ENCODE measurements at places on chromosomes 1 and 21.

DNA sequence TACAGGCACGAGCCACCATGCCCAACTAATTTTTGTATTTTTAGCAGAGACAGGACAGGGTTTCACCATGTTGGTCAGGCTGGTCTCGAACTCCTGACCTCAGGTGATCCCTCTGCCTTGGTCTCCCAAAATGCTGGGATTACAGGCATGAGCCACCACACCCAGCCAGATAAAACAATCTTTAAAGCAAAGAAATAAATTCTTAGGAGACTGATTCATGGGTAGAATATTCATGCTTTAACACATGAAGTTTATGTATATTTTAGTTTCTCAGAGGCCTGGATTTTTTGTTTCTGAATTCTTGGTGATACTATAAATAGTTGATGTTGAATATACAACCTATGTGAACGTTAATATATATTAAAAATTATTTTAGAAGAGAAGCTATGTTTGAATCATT is 127.4 kb upstream of the KIAA1614 start:
- no peak for DNase-seq

DNA sequence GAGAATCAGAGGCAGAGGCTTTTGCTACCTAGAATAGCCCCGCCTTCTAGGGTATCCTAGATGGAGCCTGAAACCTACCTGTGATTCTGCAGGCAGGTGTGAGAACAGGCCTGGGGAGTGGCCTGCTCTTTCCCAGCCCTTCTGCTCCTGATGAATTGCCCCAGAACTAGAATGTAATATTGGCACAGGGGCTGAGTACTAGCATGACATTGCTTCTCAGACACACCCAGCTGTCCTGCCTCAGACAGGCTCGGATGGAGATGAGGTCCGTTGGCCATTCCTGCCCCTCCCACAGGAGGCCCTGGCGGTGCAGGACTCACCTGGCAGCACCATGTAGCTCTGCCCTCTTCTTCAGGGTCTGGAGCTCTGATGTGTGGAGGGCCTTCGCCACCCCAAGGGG is 237.6 kb downstream of the GRIK3 start:
- no peak for DNase-seq

DNA sequence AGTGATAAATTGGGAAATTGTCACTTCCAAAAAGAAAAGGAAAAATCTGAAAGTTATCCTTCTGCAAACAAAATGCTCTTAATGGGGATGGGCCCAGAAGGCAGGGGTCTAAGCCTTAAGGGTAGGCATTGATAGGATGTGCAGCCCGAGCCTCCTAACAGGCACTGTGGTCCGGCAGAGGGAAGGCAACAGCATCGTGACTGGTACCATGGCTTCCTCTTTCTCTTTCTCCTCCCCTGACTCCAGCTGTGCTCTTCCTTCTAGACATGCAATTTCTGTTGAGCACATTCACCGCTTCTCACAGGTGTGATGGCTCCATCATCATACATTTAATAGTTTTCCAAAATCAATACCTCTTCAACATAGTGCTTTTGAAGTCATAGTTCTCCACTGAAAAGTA is 91.5 kb downstream of the SELENOF start:
- DNase-seq: no peak

DNA sequence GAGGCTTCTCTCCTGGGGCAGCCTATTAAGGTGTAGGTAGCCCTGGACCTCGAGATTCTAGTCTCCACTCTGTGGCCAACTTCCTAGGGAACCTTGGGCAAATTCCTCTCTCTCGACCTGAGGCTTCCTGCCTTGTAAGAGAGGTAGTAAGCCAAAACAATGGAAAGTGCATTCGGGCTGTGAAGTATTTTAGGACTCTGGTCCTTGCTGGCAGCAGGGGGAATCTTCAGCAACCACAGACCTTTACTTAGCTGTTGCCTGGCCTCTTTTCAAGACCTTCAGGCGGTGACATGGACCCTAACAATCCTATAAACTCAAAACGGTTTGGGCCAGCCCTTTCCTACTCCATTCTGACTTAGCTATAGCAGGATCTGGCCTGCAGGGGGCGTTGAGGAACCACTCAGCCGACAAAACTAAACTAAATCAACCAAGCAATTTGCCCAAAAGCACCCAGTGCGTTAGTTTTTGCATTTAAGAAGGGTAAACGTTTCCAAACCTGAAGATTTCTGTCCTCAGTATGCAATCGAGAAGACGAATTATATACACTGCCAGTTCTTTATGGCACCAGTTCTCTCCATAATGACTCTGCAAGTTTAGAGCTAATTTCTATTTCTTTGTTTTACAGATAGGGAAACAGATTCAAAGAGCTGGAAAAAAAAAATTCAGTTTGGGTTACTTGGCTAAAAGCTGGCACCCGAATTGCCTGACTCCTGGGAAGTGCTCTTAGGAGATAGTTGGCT is 10.9 kb upstream of the SESN2 start:
- peak; percentile 71 for DNase-seq

DNA sequence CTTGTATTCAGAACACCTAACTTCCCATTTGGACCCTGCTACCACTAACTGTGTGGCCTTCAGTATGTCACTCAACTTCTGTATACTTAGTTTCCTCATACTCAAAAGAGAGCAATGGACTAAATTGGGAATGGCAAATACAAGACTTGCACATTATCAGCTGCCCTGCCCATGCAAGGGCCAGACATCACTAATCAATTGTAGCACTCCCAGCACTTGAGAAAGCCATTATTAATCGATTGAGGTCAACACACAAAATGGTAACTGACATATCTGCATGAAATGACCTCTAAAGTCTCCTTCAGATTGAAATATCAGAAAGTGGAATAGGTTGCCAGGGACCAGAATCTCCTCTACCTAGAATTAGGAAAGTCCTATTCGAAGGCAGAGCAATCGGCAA is 59.2 kb downstream of the MT1HL1 start:
- no peak for DNase-seq

GRCh38 chr1:247274605-247275256 is 18.9 kb downstream of the VN1R5 start:
- no peak for DNase-seq

DNA sequence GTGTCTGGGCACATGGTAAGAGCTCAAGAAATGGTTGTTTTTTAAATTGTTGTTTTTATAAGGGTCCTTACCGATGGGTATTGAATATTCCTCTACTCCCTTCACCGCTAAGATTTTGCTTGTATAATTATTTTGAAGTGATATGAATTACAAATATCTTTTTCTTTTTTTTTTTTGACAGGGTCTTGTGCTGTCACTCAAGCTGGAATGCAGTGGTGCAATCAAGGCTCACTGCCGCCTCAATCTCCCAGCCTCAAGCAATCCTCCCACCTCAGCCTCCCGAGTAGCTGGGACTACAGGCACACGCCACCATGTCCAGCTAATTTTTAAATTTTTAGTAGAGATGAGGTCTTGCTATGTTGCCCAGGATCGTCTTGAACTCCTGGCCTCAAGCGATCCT is 27.1 kb upstream of the RAB3GAP2 start:
- no peak for DNase-seq

DNA sequence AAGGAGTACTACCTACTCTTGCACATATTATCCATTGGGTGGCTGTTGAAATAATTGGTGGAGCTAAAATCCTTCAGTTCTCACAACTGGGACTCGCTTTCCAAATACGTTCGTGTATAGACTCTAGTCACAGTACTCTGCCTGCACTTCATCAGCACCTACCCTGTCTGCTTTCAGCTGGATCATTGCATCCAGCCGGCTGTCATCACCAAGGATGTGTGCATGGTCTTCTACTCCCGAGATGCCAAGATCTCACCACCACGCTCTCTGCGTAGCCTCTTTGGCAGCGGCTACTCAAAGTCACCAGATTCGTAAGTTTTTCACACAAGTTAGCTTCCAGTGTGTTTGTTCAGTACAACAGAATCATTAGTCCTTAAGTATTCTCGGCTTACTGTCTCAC is 37.3 kb upstream of the PGD start:
- no peak for DNase-seq

DNA sequence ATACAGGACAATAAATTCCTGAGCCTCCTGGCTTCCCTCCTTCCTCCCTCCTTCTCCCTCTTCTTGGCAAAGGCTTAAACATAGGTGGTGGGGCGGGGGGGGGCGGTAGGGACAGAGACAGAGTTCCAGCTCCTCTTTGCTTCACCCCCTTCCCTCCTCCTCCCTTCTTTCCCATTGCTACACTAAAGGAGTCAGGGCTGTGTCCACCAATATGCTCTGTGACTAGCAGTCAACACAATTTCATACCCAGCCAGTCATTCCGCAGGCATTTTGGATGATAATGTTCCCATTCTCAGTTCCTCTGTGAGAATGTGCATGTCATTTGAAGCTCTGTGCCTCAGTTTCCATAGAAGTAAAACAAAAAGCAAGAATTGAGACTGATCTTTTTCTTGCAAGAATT is 1.7 kb downstream of the LMOD1 start:
- no peak for DNase-seq

DNA sequence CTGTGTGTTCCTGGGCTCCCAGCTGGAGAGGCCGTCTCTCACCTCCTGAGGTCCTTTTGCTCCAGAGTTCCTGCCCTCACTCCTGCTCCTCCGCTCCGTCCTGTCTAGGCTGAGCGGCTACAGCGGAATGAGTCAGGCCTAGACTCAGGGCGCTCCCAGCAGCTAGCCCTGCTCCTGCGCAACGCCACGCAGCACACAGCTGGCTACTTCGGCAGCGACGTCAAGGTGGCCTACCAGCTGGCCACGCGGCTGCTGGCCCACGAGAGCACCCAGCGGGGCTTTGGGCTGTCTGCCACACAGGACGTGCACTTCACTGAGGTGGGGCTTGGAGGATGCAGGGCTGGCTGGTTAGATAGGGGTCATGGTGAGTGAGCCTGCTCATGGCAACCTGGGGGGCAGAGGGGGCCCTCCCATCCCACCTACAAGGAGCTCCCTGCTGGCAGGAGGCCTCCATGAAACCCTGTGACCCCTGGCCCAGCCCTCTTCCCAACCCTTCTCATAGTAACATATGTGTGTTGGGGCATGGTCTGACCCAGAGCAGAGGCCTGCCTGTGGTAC is 15.1 kb downstream of the PSRC1 start:
- DNase-seq: no peak

GRCh38 chr1:1858382-1859086 is 32.4 kb downstream of the GNB1 start:
- DNase-seq: no peak

GRCh38 chr1:206032380-206033140 is 8.9 kb upstream of the CTSE start:
- no peak for DNase-seq

DNA sequence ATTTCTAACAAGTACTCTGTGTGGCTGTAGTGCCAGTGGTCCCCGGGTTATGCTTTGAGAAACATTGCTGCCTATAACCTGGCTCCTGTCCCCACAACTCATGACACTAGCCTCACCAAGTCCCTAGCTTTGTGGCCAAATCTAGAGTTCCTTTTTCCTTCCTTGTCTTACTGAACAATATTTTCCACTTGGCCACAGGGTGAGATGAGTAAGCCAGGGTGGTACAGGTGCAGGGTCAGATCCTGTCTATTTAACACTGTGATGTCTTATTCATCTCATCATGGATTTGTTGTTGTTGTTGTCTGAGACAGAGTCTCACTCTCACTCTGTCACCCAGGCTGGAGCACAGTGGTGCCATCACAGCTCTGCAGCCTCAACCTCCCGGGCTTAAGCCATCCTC is 18.6 kb downstream of the ARMH1 start:
- DNase-seq: no peak

DNA sequence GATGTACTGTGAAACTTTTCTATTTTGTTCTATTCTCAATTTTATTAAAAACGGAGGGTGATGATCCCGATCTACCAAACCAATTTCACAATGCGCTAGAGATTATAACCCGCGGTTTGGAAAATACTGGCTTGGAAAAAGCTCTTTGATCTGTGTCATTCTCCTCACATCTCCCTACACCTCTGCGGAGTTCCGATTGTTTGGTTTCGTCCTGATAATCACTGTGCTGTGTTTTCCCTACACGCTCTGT is 536 bp upstream of the ABCD3 start:
- no peak for DNase-seq

- no peak for DNase-seq
Observed at GRCh38 chr1:164569866-164570265, 10.9 kb downstream of the PBX1 start.

GRCh38 chr1:103341377-103341880 is 184.1 kb upstream of the RNPC3 start:
- no peak for DNase-seq

DNA sequence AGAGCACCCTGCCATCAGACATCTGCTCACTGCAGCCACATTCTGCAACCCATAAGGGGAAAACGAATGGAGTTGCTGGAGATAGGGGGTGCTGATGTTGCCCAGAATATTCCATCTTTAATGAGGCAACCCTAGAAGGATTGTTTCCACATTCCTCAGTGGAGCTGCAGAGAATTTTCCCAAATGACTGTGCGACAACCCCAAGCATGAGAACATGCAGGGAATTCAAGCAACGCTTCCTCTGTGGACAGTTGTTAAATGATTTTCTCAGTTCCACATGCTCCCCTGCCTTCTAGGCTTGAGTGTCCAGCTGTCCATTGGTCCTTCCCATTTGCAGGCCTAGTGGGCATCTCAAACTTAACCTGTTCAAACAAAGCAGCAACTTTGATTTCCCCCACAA is 20.5 kb upstream of the UBL4B start:
- DNase-seq: no peak

- DNase-seq: no peak
Observed at GRCh38 chr1:89129911-89130310, 4.0 kb upstream of the GBP2 start.

- DNase-seq: no peak
Observed at GRCh38 chr1:175434283-175434860, 241.8 kb upstream of the KIAA0040 start.

DNA sequence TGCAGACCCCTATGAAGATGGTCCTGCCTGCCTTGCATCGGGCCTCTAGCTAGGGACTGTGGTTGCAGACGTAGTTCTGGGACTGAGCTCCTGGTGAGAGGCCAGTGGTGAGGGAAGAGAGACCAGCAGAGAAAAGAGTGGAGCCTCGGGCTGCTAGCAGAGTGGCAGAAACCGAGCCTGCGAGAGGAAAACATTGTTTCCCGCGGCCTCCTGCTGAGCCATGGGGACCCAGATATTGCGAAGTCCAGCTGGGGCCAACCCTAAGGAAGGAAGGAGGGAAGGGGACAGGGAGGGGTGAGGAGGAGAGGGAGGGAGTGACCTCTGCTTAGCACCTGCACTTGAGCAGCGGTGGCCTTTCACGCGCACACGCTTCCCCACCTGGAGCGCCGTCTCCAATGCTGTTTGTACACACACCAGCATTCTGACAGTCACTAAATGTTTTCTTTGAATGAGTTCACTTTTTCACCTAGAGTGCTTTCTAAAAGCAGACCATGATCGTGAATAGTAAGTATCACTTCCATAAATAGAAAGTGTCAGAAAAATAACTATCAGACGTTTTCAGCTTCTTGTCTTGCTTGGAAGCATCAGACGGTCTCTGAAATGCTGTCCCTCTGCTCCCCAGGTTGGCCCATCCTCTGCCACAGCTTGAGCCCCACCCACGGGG is 2.5 kb upstream of the FNDC10 start:
- no peak for DNase-seq

- DNase-seq: no peak
Observed at GRCh38 chr1:235843461-235843961, 23.2 kb downstream of the LYST start.

- DNase-seq: no peak
Observed at GRCh38 chr1:229191066-229191674, 79.7 kb upstream of the RAB4A start.

Data from activated CD4-positive, alpha-beta T cell treated with anti-CD3 and anti-CD28 coated beads, Interleukin-2, amount 50 U/mL, for 4 hours (primary cell).